ENCODE measurements at places on chromosomes 1 and 21.

- no peak for DNase-seq
These were observed 4.5 kb upstream of the IL10RB start for GRCh38 chr21:33261635-33262034.

GRCh38 chr1:201888282-201889089 is at the start of gene SHISA4:
Gene SHISA4, plus strand, starts transcription at chr1:201888898. Its CDS starts 97 bp downstream, at chr1:201888995.
- DNase-seq = peak; percentile 85

DNA sequence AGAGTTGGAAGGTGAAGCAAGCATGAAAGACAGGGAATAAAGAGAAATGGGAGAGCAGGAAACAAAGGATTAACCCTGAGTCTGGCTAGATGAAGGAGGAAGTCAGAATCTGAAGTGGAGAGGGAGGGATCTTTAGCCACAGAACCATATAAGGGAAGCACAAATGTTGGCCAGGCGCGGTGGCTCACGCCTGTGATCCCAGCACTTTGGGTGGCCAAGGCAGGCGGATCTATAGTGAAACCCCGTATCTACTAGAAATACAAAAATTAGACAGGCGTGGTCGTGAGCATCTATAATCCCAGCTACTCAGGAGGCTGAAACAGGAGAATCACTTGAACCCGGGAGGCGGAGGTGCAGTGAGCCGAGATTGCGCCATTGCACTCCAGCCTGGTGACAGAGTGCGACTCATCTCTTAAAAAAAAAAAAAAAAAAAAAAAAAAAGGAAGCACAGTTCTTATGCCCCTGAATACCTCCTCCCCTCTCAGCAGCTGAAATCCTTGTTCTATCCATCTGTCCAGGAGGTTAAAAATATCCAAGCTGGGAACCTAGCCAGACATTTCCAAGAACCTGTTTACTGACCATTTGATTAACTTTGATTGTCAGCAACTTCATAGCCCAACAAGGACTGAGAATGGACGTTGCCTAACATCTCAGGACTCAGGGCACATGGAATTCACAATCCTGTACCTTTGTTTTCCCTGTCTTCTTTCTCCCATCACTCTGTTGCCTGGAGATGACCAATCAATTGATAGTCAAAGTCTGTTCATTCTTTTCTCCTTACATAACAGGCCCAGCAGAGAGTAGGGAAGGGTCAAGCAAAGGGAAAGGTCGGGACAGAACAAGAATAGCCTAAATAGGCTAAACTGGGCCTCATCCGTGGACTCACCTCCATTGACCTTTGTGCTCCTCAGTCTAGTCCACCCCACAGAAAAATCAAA is 10.6 kb downstream of the TXNIP start:
- DNase-seq = no peak

DNA sequence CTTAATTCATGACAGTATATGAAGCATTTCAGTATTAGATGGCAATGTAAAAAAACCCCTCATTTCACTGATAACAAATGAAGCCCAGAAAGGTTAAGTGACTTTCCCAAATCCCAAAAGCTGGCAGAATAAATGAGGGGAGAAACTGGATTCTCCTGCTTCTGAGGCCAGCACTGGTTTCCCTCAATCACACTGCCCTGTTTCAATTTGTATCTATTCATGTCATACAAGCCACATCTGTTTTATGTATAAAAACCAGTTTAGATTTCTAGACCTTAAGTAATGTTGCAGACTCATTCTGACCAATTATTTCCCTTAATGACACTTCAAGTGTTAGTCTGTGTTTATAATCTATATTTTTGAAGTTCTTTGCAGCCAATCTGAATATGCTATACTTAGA is 16.8 kb downstream of the PLPPR4 start:
- no peak for DNase-seq

GRCh38 chr1:58395355-58395754 is 151.2 kb downstream of the OMA1 start:
- DNase-seq = no peak

GRCh38 chr1:152374451-152374850 is 14.6 kb upstream of the FLG2 start:
- DNase-seq = no peak

DNA sequence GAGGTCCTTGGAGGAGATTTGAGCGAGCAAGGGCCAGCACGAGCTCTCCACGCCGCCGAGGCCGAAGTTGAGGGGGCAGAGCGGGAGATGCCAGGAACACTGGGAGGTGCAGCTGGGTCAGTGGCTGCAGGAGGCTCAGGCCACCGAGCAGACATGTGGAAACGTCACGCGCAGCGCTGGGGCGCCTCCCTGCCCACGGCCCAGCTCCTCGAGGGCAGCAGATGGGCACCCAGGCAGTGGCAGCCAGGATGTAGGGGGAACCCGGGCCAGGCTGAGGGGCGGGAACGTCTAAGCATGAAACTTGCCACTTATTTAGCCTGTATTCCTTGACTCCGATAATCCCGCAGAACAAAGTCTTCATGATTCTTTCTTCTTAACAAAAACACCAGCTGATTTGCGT is 114.1 kb downstream of the UCK2 start:
- DNase-seq = no peak

DNA sequence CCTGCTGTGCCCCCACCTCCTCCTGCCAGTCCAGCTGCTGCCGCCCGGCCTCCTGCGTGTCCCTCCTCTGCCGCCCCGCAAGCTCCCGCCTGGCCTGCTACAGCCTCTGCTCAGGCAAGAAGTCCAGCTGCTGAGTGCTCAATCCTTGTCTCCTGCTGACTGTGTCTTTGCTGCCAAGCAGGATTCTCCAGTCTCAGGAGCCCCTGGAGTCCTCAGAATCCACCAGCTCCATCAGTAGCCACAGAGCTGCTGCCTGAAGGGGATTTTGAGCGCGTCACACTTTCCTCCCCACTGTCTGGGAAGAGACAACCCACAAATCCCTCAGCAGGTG is 973 bp downstream of the KRTAP10-11 start:
- no peak for DNase-seq

DNA sequence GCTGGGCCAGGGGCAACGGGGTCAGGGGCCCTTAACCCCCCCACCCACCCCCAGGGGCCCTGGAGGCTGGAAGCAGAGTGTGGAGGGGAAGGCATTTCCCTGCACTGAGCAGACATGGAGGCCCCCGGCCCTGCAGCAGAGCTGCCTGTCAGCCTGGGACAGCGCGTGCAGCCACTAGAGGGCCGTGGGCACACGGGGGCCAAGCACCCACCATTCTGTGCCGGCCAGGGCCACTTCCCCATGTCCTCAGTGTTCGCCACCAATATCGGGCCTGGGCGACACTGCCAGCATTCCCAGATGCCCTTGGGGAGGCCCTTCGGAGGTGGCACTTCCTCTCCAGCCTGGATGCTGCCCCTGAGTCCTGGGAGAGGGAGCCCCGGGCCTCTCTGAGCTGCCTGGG is 23.2 kb upstream of the ARHGEF16 start:
- no peak for DNase-seq

GRCh38 chr1:233114159-233114558 is 163.7 kb downstream of the NTPCR start:
- DNase-seq = no peak

- DNase-seq = no peak
These were observed 45.0 kb downstream of the IER5 start for GRCh38 chr1:181133441-181133951.

DNA sequence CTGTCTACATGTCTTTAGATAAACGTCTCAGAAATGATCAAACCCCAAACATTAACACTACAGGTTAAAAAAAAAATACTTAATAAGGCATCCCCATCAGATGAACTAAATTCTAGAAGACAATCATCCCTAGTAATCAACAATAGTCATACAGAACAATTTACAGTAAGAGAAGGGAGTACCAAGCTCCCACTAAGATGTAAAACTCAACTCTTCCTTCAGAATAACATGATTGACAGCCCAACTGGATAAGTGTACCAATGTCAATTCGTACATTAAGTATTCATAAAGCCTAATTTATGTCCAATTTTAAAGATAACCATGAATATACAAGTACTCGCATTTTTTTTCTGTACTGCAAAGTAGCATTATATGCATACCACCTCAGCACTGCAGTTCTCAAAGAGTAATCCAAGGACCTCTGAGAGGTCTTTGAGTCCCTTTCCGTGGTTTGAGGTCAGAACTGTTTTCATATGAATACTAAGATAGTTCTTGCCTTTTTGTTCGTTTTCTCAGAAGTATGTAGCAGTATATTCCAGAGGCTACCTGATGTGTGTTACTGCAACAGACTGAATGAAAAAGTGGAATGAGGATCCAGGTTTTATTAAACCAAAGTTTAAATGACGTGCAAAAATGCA is 6.6 kb downstream of the SCAF4 start:
- DNase-seq = no peak

DNA sequence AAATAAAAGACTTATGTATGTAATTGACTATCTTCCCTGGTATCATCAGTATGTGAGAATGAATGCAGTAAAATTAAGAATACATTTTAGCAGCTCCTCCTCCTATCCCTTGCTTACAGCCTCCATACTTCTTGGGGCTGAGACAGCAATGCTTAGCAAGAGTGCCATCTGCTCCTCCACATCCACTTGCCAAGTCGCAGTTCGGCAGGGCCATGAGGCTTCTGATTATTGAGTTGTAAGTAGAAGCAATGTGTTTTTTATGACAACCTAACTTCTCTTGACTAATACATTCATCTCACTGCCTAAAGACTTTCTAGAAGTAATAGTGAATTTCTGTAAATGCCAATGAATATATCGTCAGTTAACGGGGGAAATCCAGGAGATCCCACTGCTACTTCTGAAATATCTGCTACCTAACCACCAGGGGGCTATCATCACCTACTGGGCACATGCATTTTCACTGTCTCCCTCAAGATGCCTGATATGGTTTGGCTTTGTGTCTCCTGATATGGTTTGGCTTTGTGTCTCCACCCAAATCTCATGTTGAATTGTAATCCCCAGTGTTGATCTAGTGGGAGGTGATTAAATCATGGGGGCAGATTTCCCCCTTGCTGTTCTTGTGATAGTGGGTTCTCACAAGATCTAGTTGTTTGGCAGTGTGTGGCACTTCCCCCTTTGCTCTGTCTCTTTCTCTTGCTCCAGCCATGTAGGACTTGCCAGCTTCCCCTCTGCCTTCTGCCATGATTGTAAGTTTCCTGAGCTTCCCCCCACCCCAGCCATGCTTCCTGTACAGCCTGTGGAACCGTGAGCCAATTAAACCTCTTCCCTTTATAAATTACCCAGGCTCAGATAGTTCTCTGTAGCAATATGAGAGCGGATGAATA is 59.6 kb downstream of the EXTL2 start:
- DNase-seq = no peak

- DNase-seq = no peak
These were observed 997 bp downstream of the PRKACB start for GRCh38 chr1:84145068-84145467.

GRCh38 chr1:216193839-216194443 is 229.3 kb downstream of the USH2A start:
- no peak for DNase-seq

- DNase-seq = no peak
These were observed 17.5 kb downstream of the SLC19A1 start for GRCh38 chr21:45524756-45525152.

DNA sequence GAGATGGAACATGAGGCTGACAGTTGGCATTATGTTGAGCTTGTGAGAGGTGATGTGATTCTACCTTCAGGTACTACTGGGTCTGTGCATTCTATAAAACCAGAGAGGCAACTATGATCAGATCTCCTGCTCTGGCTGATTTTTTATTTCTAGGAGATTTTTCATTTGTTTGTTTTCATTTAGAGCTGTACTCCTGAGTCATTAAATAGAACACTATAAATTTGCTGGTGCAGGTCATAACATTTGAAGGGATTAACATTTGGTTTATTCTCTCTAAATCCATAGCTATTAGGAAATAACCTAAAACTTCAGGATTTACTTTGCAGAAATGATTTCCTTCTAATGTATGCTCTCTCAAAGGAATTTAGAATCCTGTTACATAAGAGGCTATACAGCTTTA is 42.9 kb downstream of the MAGI3 start:
- DNase-seq = no peak

DNA sequence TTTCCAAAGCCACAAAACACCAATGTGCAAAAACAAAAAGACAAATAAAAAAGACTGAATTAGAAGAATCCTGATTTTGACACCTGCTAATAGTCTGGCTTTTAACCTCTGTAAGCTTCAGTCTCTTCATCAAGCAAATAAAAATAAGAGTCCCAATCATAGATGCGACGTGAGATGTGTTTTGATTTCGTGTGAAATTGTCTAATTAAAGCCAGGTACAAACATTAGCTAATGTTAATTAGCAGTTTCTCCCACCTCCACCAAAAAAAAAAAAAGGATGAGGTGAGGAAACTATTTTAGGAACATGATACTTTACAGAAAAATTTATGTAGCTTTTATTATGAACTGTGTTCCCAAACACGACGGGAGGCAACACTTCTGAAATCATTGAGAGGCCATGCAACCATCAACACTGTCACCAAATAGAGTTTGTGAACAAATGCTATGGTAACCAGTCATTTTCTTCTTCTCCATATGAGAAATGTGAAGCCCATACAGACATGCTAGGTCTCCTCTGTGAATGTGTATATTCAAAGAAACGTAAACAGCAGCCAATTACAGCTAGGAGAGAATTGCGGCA is 6.7 kb upstream of the EVI5 start:
- no peak for DNase-seq

- peak; percentile 55 for DNase-seq
These were observed 29.2 kb upstream of the PDE9A start for GRCh38 chr21:42624095-42624790.

DNA sequence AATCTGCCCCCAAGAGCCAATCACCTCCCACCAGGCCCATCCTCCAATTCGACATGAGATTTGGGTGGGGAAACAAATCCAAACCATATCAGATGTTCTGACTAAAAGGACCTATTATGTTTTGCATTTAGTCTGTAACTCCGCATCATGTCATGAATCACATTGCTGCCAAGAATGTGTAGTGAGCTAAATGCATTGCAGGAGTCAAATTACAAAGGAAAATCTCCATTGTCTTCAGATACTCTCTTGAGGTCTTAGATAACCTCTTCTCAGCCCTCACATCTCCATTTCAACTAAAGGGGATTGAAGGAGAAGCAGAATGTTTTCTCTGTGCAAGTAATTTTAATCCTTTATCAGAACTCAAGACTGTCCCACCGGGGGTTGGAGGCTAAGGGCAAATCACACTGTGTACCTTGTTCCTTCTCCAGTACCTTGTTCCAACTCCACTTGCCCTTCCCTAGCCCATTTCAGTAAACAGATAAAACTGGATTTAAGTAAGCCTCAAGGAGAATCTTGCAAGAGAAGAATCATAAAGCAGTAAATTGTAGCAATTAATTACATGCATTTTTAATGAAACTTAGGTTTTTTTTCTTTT is 34.1 kb downstream of the EXTL2 start:
- DNase-seq = no peak

DNA sequence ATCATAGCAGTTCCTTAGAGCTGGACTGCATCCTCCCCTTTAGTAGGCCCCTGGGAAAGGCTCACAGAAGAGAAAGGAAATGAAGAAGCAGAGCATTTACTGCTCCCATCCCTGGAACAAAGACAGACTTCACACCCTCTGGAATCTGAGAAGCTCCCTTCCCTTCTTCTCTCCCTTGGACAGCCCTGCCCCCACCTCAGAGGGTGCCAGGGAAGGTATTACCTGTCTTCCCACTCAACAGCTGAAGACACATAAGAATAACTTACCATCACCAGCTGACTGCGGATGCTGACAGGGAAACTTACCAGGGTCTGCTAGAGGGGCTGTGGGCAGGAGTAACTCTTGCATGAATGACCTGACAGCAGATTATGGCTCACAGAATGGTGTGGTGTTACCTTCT is 14.1 kb upstream of the FAAH start:
- peak; percentile 60 for DNase-seq
